ENCODE measurements at places on chromosomes 7 and 10. TPM values are rescaled to one million over a fixed set of nuclear protein-coding genes. Genes with fewer than 3 reads are reported as not detected.
A peak's percentile ranks its signal among the peaks of the same experiment; 100 is the strongest.

DNA sequence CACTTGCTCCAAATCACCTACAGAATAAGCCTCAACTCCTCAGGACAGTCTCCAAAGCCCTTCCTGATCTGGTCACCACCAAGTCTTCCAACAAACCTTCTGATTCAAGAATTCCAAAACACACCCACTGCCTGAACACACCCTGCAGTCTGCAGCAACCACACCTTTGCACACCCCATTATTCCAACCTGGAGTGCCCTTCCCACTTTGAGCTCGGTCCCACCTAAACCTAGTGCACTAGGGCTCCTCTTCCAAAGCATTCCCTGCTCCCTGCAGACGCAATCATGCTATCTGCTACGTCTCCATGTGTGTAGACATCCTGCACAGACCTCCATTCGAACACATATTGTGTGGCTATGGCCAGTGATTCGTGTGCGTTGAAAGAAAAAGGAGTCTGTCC is 289.3 kb downstream of the GRID1 start:
- no peak for DNase-seq

- peak; percentile 74 for DNase-seq
Observed at GRCh38 chr10:126147866-126148587, 240.2 kb downstream of the ADAM12 start.

GRCh38 chr7:131835141-131835540 is 278.7 kb upstream of the PODXL start:
- DNase-seq = no peak

DNA sequence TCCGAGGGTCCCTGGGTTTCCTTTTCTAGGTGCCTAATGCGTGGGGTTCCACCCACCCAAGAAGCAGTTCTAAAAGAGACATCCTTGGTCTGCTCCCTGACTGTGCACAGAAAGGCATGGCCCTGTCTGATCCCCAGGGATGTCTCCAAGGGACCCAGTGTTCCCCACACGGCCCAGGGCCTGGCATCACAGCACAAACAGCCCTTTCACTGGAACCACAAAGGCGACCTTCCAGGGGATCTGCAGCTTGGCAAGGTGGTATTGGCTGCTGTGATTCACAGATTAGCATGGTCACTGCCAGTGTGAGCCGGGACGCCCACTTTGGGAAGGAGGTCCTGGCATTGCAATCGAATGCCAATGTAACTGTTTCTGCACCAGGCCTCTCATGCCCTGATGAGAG is 6.4 kb downstream of the KCNMA1 start:
- no peak for DNase-seq

DNA sequence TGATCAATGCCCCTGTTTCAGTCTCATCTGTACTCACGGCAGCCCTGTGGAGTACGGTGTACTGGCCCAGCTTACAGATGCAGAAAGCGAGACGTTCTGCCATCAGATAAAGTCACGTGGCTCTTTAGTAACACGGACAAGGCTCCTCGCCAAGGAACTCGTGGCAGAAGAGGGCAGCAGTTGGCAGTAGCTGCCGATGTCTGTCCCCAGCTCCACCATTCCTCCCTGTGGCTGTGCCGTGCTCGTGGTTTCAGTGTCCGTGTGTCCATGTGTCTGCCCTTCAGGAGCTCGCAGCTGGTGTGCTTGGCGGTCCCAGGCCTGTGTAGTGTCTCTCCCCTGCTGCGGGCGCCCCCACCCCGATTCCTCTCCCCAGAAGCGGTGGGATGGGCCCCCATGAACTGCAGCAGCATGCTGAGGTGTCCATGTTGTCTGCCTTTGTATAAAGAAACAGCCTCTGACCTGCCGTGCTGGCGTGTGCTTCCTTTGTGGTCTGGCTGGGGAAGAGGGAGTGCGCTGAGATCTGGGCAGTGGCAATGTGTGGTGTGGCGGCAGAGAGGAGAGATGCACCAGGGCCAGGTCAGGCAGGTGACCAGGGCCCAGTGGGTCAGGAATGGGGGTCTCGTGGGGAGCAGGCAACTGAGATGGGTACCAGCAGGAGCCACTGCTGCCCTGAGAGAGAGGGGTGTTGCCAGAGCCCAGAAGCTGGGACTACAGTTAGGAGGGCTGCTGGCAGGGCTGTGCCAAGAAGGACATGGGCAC is 9.8 kb downstream of the RHBDD2 start:
- DNase-seq = no peak

- DNase-seq = peak; percentile 75
Observed at GRCh38 chr7:155763691-155764437, 48.4 kb downstream of the SHH start.

- no peak for DNase-seq
Observed at GRCh38 chr7:8411103-8411502, 22.3 kb upstream of the NXPH1 start.

DNA sequence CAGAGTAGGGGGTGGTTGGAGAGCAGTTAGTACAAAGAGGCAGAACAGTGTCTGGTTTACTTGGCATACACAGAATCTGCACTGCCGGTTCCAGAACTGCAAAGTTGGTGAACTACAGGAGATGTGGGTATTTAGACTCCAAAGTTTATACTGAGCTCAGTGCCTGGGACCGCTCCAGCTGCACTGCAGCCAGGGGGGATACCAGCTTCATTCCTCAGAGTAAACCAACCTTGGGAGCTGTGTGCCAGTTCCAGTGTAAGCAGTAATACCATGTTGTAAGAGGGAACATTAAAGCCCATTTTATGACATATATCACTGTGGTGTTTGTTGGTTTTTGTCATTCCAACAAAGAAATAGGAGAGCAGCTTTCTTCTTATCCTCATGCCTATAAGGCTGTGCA is 23.4 kb downstream of the LOXL4 start:
- DNase-seq = no peak

- DNase-seq = no peak
Observed at GRCh38 chr10:29332061-29332760, 43.3 kb downstream of the LYZL1 start.

DNA sequence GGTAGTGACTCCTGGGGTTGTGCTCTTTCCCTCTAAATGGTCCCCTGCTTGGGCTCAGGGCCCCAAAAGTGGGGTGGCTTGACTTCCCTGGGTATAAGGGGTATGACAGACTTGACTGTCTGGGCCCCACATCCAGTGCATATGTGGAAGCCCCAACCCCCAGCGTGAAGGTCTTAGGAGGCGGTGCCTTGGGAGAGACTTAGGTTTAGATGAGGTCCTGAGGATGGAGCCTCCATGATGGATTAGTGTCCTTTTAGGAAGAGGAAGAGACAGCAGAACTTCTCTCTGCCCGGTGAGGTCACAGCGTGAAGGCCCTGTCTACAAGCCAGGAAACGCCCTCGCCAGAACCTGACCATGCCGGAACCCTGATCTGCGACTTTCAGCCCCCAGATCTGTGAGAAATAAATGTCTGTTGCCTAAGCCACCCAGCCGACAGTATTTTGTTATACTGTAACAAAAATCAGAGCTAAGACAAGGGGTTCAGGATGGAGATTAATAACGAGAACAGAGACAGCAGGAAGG is 23.8 kb downstream of the PODXL start:
- no peak for DNase-seq

GRCh38 chr7:29204491-29205272 is 10.1 kb downstream of the CHN2 start:
- DNase-seq = no peak

- DNase-seq = no peak
Observed at GRCh38 chr10:62900829-62901571, 84.8 kb upstream of the EGR2 start.

- peak; percentile 68 for DNase-seq
Observed at GRCh38 chr7:92740700-92741126, 95.7 kb downstream of the CDK6 start.

GRCh38 chr7:499853-500485 is 19.7 kb downstream of the PDGFA start:
- DNase-seq = no peak

- no peak for DNase-seq
Observed at GRCh38 chr10:85362401-85362800, 1004.2 kb downstream of the GRID1 start.

DNA sequence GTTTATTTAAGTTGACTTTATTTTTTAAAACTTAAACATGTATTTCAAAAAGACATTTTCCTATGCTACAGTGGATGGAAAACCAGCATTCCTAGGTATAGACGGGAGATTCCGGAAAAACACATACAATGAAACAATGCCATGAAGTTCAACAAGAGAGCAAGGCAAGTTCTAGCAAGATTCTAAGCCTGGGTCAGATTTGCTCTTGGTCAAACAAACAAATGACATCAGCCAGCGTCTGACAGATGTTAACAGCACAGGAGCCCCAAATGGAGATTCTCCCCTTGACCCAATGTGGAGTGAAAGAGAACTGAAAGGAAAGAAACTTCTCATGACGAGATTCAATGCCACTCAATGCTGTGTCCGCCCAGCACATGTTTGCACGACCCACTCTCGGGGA is 149.9 kb downstream of the NEURL1 start:
- DNase-seq = no peak

- no peak for DNase-seq
Observed at GRCh38 chr10:31604646-31605170, 285.7 kb downstream of the ZEB1 start.

DNA sequence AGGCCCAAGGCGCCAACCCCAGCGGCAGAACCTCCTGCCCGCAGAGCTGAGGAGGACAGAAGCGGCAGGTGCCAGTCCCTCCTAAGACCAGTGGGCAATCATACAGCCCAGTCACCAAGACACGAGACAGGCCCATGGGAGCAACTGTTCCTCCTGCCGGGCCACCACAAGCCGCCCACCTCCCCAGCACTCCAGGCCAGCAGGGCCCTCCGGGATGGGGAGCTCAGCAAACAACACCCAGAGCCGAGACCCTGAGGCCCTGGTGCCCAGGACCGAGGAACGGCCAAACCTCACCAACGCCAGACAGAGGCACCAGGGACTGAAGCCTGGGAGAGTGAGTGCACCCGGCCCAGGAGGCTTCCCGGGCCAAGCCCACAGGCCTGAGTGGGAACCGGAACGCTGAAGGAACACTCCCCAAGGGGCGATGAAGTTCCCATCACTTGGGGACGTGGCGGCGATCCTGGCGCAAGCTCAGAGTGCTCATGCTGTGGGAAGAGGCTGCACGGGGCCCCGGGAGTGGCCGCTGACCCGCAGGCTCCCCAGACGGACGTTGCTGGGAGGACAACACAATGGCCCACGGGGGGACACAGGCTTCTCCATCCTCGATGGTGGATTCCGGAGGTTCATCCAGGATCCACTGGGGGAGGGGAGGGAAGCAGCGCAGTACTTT is 35.1 kb downstream of the GPER1 start:
- no peak for DNase-seq

DNA sequence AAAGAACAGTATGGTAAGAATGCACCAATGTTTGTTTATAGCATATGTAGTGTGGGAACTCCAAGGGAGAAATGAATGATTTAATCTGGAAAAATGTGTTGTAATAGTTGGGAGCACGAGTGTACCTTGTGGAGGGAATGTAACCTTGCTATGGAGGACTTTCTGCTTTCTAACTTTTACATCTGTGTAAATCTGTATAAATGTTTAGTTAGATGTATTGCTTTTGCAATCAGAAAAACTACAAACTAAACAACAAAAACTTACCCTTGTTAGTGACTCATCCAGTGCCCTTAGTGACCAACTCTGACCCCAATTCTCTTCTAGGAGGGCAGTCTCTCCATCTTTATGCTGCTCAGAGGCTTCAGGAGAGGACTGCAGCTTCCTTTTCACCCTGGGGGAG is 89.3 kb downstream of the CCNY start:
- peak; percentile 58 for DNase-seq

GRCh38 chr10:97723001-97723400 is 9.5 kb downstream of the MARVELD1 start:
- no peak for DNase-seq

GRCh38 chr10:91575044-91575610 is 57.7 kb downstream of the PPP1R3C start:
- DNase-seq = peak; percentile 33

- no peak for DNase-seq
Observed at GRCh38 chr10:132500781-132501415, 36.7 kb upstream of the INPP5A start.

DNA sequence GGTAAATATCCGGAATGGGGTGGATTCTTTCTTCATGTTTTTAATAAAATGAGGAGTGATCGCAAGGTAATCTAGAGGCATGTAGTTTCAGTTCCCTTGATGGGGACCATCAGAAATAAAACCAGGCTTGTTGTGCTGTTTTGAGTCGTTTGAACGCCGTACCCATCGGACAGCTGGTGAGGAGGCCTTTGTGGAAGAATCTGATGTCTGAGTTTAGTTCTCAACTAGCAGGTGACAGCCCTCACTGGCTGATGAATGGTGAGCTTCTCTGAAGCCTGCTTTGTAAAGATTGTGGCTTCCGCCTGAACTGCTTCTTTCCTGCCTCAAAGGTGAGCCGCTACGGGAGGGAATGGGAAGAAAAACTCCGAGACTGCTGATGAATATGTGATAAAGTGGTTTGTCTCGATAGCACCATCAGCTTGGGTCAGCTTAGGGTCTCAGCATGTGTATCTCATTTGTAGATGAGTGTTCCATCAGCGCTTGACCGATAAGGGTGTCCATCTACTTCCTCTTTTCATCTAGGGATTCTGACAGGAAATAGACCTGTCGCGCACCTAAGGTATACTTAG is 977 bp downstream of the TMEM248 start:
- no peak for DNase-seq

GRCh38 chr10:63866747-63867140 is 345.5 kb downstream of the REEP3 start:
- DNase-seq = peak; percentile 14

DNA sequence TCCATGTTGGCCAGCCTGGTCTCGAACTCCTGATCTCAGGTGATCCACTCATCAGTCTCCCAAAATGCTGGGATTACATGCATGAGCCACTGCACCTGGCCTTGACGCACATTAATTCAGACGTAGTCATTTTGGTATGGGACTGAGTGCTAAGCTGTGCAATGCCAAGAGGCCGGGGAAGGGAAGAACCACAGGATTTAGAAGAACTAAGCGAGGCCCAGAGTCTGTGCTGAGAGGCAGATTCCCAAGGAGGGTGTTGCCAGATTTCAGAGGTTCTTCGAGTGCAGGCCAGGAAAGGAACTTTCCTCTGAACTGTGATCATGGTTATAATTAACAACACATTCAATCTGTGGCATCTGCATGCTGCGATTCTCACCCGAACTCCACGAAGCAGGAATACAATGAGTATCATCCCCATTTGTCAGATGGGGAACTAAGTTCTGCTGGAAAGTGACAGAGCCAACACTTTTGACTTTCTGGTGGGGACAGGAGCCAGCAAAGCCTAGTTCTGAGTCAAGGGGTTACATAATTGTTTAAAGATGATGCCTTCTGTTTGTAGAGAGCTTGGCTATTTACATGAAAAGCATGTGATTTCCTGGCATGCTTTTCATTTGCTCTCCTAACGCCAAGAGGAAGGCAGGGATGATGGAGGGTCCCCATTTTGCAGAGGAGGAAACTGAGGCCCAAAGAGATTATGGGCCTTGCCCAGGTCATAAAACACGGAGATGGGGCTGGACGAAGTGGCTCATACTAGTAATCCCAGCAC is 6.2 kb upstream of the ZAN start:
- DNase-seq = peak; percentile 95

Gene IGFBP1
- under 0.01 TPM for total RNA-seq

Gene ABCC2
- total RNA-seq = 0.32 TPM

Gene ABCB4
- under 0.01 TPM for total RNA-seq

Gene NPFFR1
- not detected for total RNA-seq

Gene CRYGN
- not detected for total RNA-seq

Gene ACSL5
- 8.6 TPM for total RNA-seq

Gene ZNF804B
- under 0.01 TPM for total RNA-seq

Gene NANOS1
- 1.9 TPM for total RNA-seq

Gene GOLGA7B
- not detected for total RNA-seq

Gene SFTPA2
- total RNA-seq = not detected

Gene CALD1
- 1,676 TPM for total RNA-seq

Gene IDE
- total RNA-seq = 41.6 TPM

Gene CFAP58
- 0.64 TPM for total RNA-seq

Gene GSTK1
- 69.1 TPM for total RNA-seq

Gene CREM
- 26.7 TPM for total RNA-seq

Gene EVX1
- total RNA-seq = not detected

Gene ODAD2
- total RNA-seq = 3.2 TPM

Gene ECHDC3
- 1.3 TPM for total RNA-seq
